ENCODE measurements at places on chromosomes 3 and 15. TPM values are rescaled to one million over a fixed set of nuclear protein-coding genes. Genes with fewer than 3 reads are reported as not detected.

ERICH6 gene
- total RNA-seq = not detected

ARPP19 gene
- 91.0 TPM for total RNA-seq

STRIT1 gene
- not detected for total RNA-seq

DNA sequence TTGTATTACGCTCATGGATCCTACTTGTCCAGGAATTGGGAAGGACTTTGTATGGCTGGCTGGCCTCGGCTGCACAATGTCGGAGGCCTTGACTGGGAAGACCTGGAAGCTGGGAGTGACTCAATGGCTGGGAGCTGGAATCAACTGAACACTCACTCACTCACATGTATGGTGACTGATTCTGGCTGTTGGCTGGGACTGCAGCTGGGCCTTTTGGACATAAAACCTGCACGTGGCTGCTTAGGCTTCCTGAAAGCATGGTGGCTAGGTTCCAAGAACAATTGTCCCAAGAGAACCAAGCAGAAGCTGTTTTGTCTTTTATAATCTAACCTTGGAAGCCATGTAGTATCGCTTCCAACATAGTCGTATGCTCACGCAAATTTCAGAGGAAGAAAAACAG is 38.0 kb upstream of the CMTM8 start:
- peak overlapping the region; percentile 16 for H3K27ac ChIP-seq
- H3K4me3 ChIP-seq = no peak overlapping the region
- H3K27me3 ChIP-seq = no peaks in the 10 kb centered on the region
- H3K4me1 ChIP-seq = no peaks in the 10 kb centered on the region

GRCh38 chr15:70324001-70324974 is 226.6 kb upstream of the TLE3 start:
- H3K36me3 ChIP-seq = no peaks in the 10 kb centered on the region
- no peaks in the 10 kb centered on the region for H3K27me3 ChIP-seq
- DNase-seq = no peak
- peaks cover 50% of the 10 kb centered on the region for H3K4me1 ChIP-seq
- no peak overlapping the region for H3K27ac ChIP-seq

- H3K4me3 ChIP-seq = no peak overlapping the region
- no peak for DNase-seq
- no peaks in the 10 kb centered on the region for H3K4me1 ChIP-seq
- no peaks in the 10 kb centered on the region for H3K36me3 ChIP-seq
These were observed 280.1 kb upstream of the ATP10A start for GRCh38 chr15:26143221-26143620.

GRCh38 chr3:106049821-106050220 is 181.0 kb upstream of the CBLB start:
- no peak for DNase-seq
- no peak overlapping the region for H3K27ac ChIP-seq
- H3K27me3 ChIP-seq = no peaks in the 10 kb centered on the region
- H3K4me3 ChIP-seq = no peak overlapping the region
- H3K4me1 ChIP-seq = no peaks in the 10 kb centered on the region

GRCh38 chr15:73952913-73953750 is 26.9 kb downstream of the LOXL1 start:
- H3K27me3 ChIP-seq = no peaks in the 10 kb centered on the region
- H3K4me3 ChIP-seq = no peak overlapping the region
- DNase-seq = peak; percentile 55
- H3K27ac ChIP-seq = no peak overlapping the region
- H3K4me1 ChIP-seq = peaks cover 48% of the 10 kb centered on the region
- no peaks in the 10 kb centered on the region for H3K36me3 ChIP-seq

DNA sequence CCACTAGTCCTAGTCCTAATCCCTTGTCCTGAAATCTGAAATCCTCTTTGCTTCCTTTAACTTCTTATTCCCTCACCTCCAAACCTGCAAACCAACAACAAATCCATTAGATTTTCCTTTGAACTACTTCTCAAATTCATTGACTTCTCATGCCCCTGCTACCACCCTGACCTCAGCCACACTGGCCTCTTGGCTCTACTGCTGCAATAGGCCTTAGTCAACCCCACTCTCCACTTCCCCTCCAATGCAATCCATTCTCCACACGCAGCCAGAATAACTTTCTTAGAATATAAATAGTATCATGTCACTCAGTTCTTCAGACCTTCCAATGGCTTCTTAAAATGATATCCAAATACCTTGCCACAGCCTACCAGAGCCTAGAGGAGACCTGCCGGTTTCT is 131.1 kb upstream of the GADL1 start:
- H3K27ac ChIP-seq = no peak overlapping the region
- H3K4me1 ChIP-seq = no peaks in the 10 kb centered on the region
- no peak for DNase-seq
- H3K4me3 ChIP-seq = no peak overlapping the region

- no peak overlapping the region for H3K4me3 ChIP-seq
- peaks cover 50% of the 10 kb centered on the region for H3K4me1 ChIP-seq
- no peaks in the 10 kb centered on the region for H3K27me3 ChIP-seq
- peaks cover under 1% of the 10 kb centered on the region for H3K36me3 ChIP-seq
These were observed 50.6 kb downstream of the CMSS1 start for GRCh38 chr3:99868311-99868646.

DNA sequence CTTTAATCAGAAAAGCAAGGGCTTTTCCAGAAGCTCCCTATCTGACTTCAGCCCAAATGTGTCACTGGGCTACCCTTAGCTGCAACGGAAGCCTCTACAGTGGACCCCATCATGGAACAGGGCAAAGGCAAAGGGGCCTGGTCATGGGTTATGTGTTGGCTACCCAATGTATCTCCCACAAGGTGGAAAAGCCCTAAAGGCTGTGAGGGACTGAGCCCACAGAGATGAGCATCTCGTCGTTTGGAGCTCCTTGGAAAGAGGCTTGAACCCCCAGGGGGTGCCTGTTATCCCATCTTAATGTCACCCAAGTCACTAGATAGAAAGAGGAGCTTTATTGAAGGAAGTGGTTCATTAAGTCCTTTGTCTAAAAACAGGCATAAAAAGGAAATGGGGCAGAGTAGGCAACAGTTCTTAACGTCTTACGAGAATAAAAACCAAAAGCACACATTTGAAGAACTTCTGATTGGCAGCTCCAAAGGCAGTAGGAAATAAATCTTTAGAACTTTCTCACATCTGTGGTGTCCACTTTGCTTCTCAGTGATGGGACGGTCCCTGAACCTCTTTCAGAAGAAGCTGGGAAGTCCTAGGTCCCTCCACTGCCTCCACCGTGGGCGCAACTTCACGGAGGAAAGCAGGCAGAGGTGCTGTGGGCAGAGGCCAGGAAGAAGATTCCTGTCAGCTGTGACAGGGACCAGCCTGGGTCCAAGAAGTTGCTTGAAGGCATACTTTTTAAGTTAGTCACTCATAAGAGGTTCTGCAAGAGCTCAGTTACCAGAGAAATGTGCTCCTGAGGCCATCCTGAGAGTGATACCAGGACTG is 93.7 kb downstream of the MYLK start:
- no peak for DNase-seq
- H3K4me3 ChIP-seq = no peak overlapping the region
- no peaks in the 10 kb centered on the region for H3K4me1 ChIP-seq
- H3K27me3 ChIP-seq = no peaks in the 10 kb centered on the region

GRCh38 chr3:158748237-158748828 is 16.1 kb upstream of the RARRES1 start:
- DNase-seq = no peak
- no peak overlapping the region for H3K4me3 ChIP-seq
- no peak overlapping the region for H3K27ac ChIP-seq

GOLGA8B gene
- total RNA-seq = 83.2 TPM

DNA sequence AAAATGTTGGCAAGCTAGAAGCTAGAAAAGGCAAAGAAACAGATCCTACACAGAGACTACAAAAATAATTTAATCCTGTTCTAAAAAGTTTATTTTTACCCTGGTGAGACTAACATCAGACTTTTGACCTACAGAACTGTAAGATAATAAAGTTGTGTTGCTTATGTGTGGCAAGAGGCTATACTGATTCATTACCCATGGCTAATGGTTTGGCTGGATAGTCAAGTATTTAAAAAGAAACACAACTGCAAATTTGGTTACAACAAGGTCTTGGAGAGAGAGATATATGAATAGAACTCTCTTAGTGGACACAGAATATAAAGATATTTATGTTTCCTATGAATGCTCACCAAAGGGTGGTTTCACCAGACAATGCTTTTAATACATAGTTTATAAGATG is 364.2 kb upstream of the PLSCR5 start:
- no peaks in the 10 kb centered on the region for H3K4me1 ChIP-seq
- H3K36me3 ChIP-seq = no peaks in the 10 kb centered on the region
- no peaks in the 10 kb centered on the region for H3K27me3 ChIP-seq
- no peak overlapping the region for H3K4me3 ChIP-seq
- DNase-seq = no peak

GRCh38 chr15:62799037-62799436 is 243.5 kb upstream of the TPM1 start:
- H3K27me3 ChIP-seq = no peaks in the 10 kb centered on the region
- DNase-seq = no peak
- no peak overlapping the region for H3K4me3 ChIP-seq

MAGEF1 gene
- total RNA-seq = 16.8 TPM

GRCh38 chr15:61229883-61230180 is 730 bp upstream of the RORA start:
- H3K4me3 ChIP-seq = peak overlapping the region; percentile 63
- H3K27ac ChIP-seq = peak overlapping the region; percentile 73
- peaks cover 4% of the 10 kb centered on the region for H3K27me3 ChIP-seq
- no peak for DNase-seq
- no peaks in the 10 kb centered on the region for H3K36me3 ChIP-seq
- peaks cover 31% of the 10 kb centered on the region for H3K4me1 ChIP-seq

DNA sequence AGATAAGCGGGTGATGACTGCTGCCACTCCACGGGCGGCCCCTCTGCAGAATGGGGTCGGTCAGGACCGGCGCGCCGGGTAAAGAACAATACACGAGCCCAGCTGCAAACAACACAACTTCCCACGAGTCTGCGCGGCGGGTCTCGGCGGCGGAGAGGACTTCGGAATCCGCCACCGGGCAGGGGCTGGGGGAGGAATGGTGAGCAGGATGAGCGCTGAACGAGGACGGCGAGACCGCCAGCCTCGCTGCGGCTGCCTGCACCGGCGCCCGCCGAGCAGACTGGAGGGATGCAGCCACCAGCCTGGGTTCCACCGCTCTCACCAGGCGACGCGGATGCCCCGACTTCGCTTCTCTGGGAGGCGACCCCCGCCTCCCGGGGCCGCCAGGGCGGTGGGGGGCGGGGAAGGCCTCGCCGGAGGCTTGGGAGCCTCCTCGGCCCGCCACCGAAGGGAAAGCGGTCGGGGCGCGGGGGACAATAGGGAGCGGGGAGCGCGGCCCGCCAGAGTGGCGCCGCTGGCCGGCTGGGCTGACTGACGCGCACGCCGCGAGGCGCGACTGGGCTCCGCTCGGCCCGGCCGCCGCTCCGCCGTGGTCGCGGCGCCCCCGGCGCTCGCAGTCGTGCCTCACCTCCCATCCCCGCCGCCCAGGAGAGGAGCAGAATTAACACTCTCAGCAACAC is 515 bp downstream of the ADAM10 start:
- DNase-seq = peak; percentile 76
- H3K27me3 ChIP-seq = no peaks in the 10 kb centered on the region
- peak overlapping the region; percentile 98 for H3K27ac ChIP-seq
- peak overlapping the region; percentile 96 for H3K4me3 ChIP-seq
- peaks cover 37% of the 10 kb centered on the region for H3K4me1 ChIP-seq

DNA sequence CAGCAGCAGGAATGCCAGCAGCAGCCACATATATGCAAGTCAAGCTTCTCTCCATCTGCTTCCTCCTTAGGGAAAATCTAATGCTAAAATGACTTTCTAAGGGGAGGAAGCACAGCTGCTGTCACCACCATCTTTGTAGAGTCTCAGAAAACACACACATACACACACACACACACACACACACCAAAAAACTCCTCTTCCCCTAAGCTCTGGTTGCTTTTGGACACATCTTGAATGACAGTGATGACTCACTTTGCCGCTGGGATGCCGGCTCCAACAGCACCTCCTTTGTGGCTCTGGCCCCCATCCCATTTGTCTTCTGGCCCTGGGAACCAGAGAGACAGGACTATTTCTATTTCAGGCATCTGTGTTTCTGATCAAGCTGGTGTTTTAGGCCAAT is 124.8 kb upstream of the GOLIM4 start:
- no peaks in the 10 kb centered on the region for H3K27me3 ChIP-seq
- H3K27ac ChIP-seq = no peak overlapping the region
- no peaks in the 10 kb centered on the region for H3K4me1 ChIP-seq
- no peak for DNase-seq

FBXO40 gene
- 0.11 TPM for total RNA-seq

GRCh38 chr3:10497439-10497838 is 7.9 kb downstream of the ATP2B2 start:
- H3K4me1 ChIP-seq = peaks cover 2% of the 10 kb centered on the region
- H3K27me3 ChIP-seq = peaks cover 3% of the 10 kb centered on the region
- H3K36me3 ChIP-seq = no peaks in the 10 kb centered on the region
- no peak for DNase-seq

All from suprapubic skin (tissue), 4 donors.